ENCODE measurements at places on chromosomes 16 and 17. TPM values are rescaled to one million over a fixed set of nuclear protein-coding genes. Genes with fewer than 3 reads are reported as not detected.

- no peak for DNase-seq
- H3K36me3 ChIP-seq: no peaks in the 10 kb centered on the region
- peaks cover 23% of the 10 kb centered on the region for H3K4me1 ChIP-seq
- no peaks in the 10 kb centered on the region for H3K27me3 ChIP-seq
These were observed 5.3 kb downstream of the ST3GAL2 start for GRCh38 chr16:70433458-70434103.

The CHST6 gene
- 0.14 TPM for polyA plus RNA-seq

GRCh38 chr16:68700120-68700519 lies 37.0 kb upstream of the CDH1 start:
- no peaks in the 10 kb centered on the region for H3K4me1 ChIP-seq
- no peaks in the 10 kb centered on the region for H3K27me3 ChIP-seq
- DNase-seq: no peak
- no peak overlapping the region for H3K4me3 ChIP-seq

DNA sequence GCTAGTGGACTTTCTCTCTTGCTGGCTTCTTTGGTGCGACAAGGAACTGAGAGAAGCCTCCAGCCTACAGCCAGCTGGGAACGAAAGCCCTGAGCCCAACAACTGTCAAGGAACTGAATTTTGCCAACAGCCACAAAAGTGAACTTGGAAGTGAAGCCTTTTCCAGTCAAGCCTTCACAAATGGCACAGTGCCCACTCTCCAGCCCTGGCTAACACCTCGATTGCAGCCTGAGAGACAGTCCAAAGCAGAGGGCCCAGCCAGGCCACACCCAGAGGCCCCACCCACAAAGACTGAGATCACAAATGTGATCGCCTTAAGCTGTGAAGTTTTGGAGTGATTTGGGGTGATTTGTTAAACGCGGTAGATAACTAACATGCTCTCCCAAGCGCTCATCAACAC lies 244.6 kb upstream of the SDK2 start:
- no peak for DNase-seq
- H3K27me3 ChIP-seq: peaks cover 4% of the 10 kb centered on the region
- no peak overlapping the region for H3K27ac ChIP-seq
- no peak overlapping the region for H3K4me3 ChIP-seq
- H3K4me1 ChIP-seq: no peaks in the 10 kb centered on the region
- H3K36me3 ChIP-seq: no peaks in the 10 kb centered on the region

- no peak overlapping the region for H3K27ac ChIP-seq
- H3K4me3 ChIP-seq: no peak overlapping the region
- no peaks in the 10 kb centered on the region for H3K27me3 ChIP-seq
- no peaks in the 10 kb centered on the region for H3K36me3 ChIP-seq
These were observed 12.7 kb upstream of the APPBP2 start for GRCh38 chr17:60538726-60539125.

GRCh38 chr17:5758651-5759050 lies 174.3 kb upstream of the NLRP1 start:
- peaks cover 7% of the 10 kb centered on the region for H3K4me1 ChIP-seq
- H3K4me3 ChIP-seq: no peak overlapping the region
- peaks cover 35% of the 10 kb centered on the region for H3K27me3 ChIP-seq

The ITGAX gene
- polyA plus RNA-seq: 0.11 TPM

- no peak overlapping the region for H3K4me3 ChIP-seq
- no peaks in the 10 kb centered on the region for H3K27me3 ChIP-seq
- H3K27ac ChIP-seq: peak overlapping the region; percentile 66
- H3K4me1 ChIP-seq: peaks cover 23% of the 10 kb centered on the region
These were observed 72.0 kb downstream of the FTO start for GRCh38 chr16:53775821-53776431.

The KRTAP4-1 gene
- polyA plus RNA-seq: not detected

The HBA2 gene
- polyA plus RNA-seq: not detected

The CIITA gene
- 0.05 TPM for polyA plus RNA-seq

- peaks cover under 1% of the 10 kb centered on the region for H3K4me1 ChIP-seq
- no peaks in the 10 kb centered on the region for H3K27me3 ChIP-seq
- H3K36me3 ChIP-seq: peaks cover 1% of the 10 kb centered on the region
- peak within 1 kb of the TSS; percentile 62 for H3K27ac ChIP-seq
These were observed at the start of gene GGA2 for GRCh38 chr16:23510164-23510914. Gene GGA2 (minus strand): TSS chr16:23510494. CDS start chr16:23510411, 83 bp downstream.

GRCh38 chr17:73644145-73645049 lies at the start of gene SDK2:
Gene SDK2 (minus strand): TSS chr17:73644445. CDS start chr17:73644088, 357 bp downstream.
- no peak within 1 kb of the TSS for H3K27ac ChIP-seq
- no peaks in the 10 kb centered on the region for H3K36me3 ChIP-seq
- H3K27me3 ChIP-seq: peaks cover 26% of the 10 kb centered on the region
- peak within 1 kb of the TSS; percentile 85 for H3K4me3 ChIP-seq
- DNase-seq: no peak

The CD300A gene
- 0.07 TPM for polyA plus RNA-seq

The ARHGAP44 gene
- 2.2 TPM for polyA plus RNA-seq

DNA sequence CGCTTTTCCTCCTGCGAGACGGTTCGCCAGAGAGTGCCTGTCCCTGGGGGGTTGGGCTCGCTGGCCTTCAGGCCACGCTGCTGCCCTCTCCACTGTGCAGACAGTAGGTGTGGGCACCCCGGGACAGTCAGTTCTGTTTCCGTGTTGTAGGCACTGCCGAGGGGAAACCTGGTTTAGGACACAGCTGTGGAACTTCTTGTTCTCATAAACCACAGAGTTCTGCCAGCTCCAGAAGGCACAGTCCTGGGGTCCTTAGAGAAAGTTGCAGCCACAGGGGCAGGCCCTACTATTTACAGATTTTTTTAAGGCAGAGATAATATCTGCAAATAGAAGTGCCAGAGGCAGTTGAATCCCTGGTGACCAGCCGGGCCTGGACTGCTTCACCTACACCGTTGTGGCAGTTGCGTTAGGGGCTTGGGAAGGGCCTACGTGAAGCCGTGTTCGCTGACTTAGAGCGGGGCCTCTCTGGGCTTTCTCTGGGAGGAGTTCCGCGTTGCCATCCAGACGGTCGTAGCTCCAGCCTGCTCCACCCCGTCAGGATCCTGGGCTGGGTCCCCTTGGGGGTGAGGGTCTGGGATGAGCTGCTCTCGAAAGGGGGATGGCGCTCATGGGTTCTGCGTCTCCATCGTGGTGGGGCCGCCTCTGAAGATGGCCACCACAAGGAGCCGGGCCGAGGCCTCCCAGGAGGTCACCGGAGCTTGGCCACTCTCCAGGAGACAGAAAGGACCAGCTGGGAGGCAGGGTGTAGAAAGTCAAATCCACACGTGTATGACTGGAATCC lies 126.3 kb downstream of the BANP start:
- no peak overlapping the region for H3K27ac ChIP-seq
- DNase-seq: no peak
- H3K27me3 ChIP-seq: no peaks in the 10 kb centered on the region
- H3K36me3 ChIP-seq: peaks cover 1% of the 10 kb centered on the region

The SPATA22 gene
- not detected for polyA plus RNA-seq

The SLC16A6 gene
- polyA plus RNA-seq: 0.14 TPM

DNA sequence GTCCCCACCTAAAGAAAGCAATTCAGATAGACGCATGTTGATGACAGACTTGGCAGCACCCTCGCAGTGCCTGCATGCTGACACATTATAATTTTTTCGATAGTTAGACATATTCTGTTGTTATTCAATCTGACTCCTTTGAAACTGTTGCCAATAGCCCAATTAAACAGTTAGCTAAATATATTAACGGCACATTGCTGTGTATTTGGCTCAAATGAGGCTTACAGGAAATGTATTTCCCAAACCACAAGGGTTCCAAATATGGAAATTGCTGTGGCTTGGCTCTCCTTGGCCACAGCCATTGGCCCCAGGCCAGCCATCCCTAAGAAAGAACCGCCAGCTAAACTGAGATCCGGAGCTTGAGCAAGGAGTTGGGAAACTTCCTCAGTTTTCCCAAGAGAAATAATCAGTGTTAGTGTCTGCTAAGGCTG lies 31.1 kb downstream of the C16orf82 start:
- no peaks in the 10 kb centered on the region for H3K36me3 ChIP-seq
- no peak overlapping the region for H3K4me3 ChIP-seq
- H3K27me3 ChIP-seq: no peaks in the 10 kb centered on the region
- no peaks in the 10 kb centered on the region for H3K4me1 ChIP-seq
- no peak overlapping the region for H3K27ac ChIP-seq
- no peak for DNase-seq

DNA sequence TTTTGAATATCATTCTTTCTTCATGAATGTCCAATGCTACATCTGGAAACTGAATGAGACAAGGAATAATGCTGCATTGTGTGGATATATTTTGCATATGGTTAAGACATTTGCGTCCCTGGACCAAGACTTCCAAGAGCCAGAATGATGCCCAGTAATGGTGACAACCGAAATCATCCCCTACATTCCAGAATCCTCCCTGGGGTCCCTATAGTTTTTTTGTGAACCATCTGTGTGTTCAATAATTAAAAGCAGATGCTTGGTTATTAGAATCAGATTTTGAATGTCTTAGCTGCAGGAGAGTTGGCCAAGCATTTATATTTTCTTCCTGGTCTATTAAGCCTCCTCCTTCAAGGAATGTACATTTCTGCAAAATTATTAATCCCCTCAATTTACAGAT lies 426.7 kb upstream of the CDH8 start:
- H3K36me3 ChIP-seq: no peaks in the 10 kb centered on the region
- no peaks in the 10 kb centered on the region for H3K4me1 ChIP-seq
- no peak overlapping the region for H3K4me3 ChIP-seq

The PYY gene
- not detected for polyA plus RNA-seq

DNA sequence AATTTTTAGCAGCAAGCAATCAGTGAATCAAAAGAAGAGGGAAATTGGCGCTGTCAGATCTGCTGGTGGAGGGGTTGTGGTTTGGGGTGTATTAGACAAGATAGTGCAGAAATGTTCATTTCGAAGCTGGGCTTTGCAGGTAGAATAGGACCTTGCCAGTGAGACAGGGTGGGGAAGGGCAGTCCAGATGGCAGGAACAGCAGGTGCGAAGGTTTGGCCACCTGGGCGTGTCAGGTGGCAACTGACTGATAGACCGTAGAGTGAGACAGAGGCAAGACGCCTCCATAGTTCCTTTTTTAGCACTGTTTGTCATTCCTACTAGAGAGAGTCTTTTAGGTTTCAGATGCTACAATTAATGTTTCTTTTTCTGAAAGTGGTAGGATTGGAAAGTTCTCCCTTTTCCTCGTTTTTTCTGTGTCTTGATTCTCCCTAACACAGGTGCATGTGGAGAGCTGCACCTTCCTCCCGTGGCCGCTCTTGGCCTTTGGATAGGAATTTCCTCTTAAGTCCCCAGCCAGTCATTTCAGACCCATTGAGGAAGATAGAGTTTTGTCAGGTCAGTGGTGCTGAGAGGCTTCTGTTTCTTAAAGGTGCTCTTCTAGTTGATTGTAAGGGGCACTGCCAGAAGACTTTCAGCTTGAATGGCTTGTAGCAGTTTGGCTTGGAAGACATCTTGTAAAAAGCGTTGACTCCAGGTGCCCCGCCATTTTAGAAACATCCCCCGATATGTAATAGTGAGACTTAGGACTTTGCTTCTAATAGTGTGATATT lies 315.6 kb downstream of the SNX29 start:
- H3K36me3 ChIP-seq: no peaks in the 10 kb centered on the region
- H3K27me3 ChIP-seq: no peaks in the 10 kb centered on the region
- DNase-seq: no peak
- no peak overlapping the region for H3K27ac ChIP-seq

DNA sequence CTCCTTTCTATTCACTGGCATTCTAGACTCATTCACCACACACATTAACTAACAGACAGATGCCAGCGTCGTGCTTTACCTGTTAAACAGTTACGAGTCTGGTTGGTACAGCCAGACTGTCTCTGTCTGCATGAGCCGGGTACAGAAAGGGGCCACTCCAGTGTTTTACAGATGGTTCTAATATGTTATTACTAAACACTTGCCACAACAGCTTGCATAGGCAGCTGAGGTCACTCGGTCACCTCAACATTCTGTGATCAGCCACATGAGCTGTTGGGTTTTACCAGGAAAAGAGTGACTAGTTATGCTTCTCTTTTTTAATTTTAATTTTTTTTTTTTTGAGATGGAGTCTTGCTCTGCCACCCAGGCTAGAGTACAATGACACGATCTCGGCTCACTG lies 25.2 kb downstream of the CD300A start:
- H3K4me1 ChIP-seq: no peaks in the 10 kb centered on the region
- DNase-seq: no peak
- no peak overlapping the region for H3K27ac ChIP-seq

GRCh38 chr16:29775742-29776408 lies 2.2 kb upstream of the ZG16 start:
- no peak for DNase-seq
- peaks cover 25% of the 10 kb centered on the region for H3K4me1 ChIP-seq
- no peak overlapping the region for H3K4me3 ChIP-seq
- no peak overlapping the region for H3K27ac ChIP-seq

DNA sequence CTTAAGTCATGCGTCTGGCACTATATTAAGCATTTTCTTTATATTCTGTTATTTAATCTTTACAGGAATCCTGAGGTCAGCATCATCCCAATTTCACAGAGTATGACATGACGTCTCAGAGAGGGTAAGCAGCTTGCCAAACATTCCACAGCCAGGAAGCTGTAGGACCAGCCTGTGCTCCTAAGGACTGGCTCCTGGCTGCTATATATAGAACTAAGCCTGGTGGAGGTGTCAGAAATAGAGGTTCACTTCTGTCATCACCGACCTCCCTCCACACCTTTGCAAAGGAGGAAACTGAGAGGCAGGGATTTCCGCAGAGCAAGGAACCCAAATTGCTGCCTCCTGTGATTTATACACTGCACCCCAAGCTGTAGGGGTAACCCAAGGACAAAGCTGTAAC lies 37.9 kb upstream of the NDRG4 start:
- no peak for DNase-seq
- H3K4me3 ChIP-seq: no peak overlapping the region
- peaks cover 8% of the 10 kb centered on the region for H3K4me1 ChIP-seq

The CCP110 gene
- 4.1 TPM for polyA plus RNA-seq

DNA sequence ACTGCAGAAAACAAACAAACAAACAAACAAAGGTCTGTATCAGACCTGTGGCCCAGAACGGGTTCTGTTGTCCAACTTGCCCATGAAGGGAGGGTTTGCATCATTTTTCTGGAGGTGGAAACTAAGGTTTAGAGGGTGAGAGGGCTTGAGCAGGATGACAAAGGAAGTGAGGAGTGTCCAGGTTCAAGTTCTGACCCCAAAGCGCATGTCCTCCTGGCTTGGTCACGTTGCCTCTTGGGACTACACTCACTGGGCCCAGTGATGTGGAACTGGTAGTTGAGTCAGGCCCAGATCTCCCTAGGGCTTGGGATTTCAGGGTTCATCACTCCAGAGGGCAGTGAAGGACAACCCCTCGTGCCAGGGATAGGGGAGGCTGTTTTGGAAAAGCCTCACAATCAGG lies 1.8 kb downstream of the SREBF1 start:
- H3K4me1 ChIP-seq: peaks cover 54% of the 10 kb centered on the region
- peak overlapping the region; percentile 78 for H3K4me3 ChIP-seq
- H3K27ac ChIP-seq: peak overlapping the region; percentile 98
- peaks cover 14% of the 10 kb centered on the region for H3K36me3 ChIP-seq

DNA sequence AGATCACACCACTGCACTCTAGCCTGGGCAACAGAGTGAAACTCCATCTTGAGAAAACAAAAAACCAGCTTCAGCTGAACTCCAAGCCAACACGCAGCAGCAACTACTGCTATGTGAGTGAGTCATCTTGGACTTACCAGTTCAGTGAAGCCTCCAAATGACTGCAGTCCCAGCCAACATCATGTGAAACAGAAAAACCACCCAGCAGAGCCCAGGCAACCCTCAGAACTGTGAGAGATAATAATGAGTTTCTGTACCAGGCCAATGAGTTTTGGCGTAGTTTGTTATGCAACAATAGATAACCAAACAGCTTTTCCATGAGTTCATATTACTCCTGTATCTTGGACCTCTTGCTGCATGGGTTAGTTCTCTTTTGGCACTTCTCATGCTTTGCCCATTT lies 23.3 kb downstream of the PHF12 start:
- H3K4me3 ChIP-seq: no peak overlapping the region
- H3K27ac ChIP-seq: no peak overlapping the region
- no peak for DNase-seq
- H3K4me1 ChIP-seq: peaks cover 13% of the 10 kb centered on the region
- no peaks in the 10 kb centered on the region for H3K27me3 ChIP-seq

The TNFSF12 gene
- 0.39 TPM for polyA plus RNA-seq

The SOCS7 gene
- polyA plus RNA-seq: 7.9 TPM

Data from keratinocyte (primary cell).